Sigmoid colon (tissue), 7 donors: ENCODE measurements at places on chromosomes 6 and 20.

- H3K36me3 ChIP-seq: no peaks in the 10 kb centered on the region
- DNase-seq: no peak
- no peak overlapping the region for H3K27ac ChIP-seq
- no peaks in the 10 kb centered on the region for H3K27me3 ChIP-seq
These were observed 32.8 kb downstream of the LRP11 start for GRCh38 chr6:149831308-149831820.

DNA sequence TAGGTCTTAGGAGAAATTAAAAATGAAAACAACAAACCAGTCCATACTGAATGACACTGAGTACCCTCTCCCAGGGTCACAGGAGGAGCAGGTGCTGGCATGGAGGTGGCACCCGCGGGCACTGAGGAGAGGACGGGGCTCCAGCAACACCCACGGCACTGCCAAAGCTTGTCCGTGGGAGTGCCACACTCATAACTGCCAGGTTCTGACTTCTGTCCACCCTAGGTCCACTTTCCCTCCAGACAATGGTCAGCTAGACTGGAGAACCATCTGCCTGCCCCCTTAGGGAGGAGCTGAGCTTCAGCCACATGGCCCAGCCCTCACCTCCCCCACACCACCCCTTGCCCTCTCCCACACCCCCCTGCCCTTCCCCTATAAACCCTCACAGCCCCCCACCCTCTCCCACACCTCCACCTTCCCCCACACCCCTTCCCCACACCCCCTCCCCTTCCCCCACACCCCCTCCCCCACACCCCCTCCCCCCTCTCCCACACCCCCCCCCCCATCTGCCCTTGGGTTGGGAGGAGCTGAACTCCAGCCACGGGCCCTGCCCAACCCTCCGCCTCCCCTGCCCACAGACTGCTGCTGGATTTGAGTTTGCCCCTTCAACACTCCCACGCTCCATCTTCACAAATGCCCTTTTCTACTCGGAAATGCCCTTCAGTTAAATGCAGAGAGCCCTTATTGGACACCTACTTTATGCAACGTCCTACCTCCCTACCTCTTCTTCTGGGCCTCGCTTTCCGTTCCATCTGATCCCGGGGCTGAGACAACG, 129.6 kb downstream of the TAF4 start:
- H3K36me3 ChIP-seq: no peaks in the 10 kb centered on the region
- H3K4me1 ChIP-seq: no peaks in the 10 kb centered on the region
- no peaks in the 10 kb centered on the region for H3K27me3 ChIP-seq
- no peak overlapping the region for H3K4me3 ChIP-seq
- DNase-seq: peak; percentile 21
- H3K27ac ChIP-seq: no peak overlapping the region

- peak overlapping the region; percentile 3 for H3K27ac ChIP-seq
- H3K36me3 ChIP-seq: no peaks in the 10 kb centered on the region
- no peaks in the 10 kb centered on the region for H3K27me3 ChIP-seq
- DNase-seq: peak; percentile 82
- no peaks in the 10 kb centered on the region for H3K4me1 ChIP-seq
- H3K4me3 ChIP-seq: no peak overlapping the region
These were observed 257.6 kb downstream of the LAMA2 start for GRCh38 chr6:129140526-129140925.

DNA sequence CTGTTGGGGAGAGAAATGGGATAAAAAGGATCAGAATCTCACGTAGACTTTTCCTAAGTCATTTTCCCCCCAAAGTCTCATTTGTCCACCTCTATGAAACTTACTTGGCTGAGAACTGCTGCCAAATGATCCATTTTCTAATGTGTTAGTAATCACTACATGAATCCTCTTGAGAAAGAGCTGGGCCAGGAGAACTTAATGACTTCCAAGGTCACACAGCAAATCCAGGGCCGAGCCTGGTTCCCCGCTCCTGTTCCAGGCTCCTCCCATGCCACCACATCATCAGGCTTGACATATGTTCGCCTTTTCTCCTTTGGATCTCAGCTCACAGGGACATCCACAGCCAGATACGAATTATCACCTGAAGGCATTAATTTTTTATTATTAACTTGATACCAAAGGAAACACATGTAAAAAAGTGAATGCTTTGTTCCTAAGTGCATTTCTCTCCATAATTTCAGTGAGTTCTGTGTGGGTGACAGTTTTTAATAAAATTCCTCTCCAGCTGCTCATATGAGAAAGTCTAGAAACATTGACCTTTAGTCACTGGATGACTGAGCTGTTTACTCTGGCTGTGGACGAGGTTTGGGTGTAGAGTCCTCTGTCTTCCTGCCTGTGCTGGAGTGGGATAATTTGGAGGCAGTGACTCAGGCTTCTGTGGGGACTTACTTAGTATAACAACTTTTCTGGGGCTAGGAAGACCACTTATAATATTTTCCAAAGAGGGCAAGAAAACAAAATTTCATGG, 276.3 kb downstream of the PAX1 start:
- H3K27me3 ChIP-seq: no peaks in the 10 kb centered on the region
- no peak overlapping the region for H3K27ac ChIP-seq
- H3K4me1 ChIP-seq: no peaks in the 10 kb centered on the region
- H3K4me3 ChIP-seq: no peak overlapping the region
